PC-3 (cell line): ENCODE measurements at places on chromosomes 2 and 18.
A peak's percentile ranks its signal among the peaks of the same experiment; 100 is the strongest.

DNA sequence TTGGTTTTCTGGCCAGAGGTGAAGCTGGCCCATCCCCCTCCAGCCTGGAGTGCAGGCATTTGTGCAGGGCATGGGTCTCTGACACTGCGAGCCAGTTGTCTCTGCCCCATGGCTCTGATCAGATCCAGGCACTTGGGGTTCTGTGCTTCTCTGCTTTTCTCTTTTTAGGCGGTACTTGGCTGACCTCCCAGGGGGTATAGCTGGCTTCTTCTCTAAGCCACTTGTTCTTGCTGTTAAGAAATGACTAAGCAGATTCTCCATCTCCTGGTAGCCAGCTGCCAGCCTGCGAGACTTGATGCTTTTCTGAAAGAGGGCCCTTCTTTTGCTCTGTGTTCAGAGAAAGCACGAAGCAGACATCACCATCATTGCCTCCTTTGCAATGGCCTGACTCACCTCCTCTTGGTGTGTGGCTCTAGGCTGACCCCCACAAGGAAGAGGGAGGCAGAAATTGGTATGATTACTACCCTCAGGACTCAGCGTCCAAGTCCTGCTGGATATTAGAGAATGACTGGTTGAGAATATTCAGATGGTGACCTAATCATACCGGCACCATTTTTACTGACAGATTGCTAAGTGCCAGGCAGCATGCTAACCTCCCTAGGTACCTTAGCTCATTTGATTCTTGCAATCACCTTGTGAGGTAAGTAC is 32.7 kb downstream of the TNP1 start:
- no peak for DNase-seq

GRCh38 chr2:123913143-123913735 is 111.8 kb upstream of the CNTNAP5 start:
- no peak for DNase-seq

DNA sequence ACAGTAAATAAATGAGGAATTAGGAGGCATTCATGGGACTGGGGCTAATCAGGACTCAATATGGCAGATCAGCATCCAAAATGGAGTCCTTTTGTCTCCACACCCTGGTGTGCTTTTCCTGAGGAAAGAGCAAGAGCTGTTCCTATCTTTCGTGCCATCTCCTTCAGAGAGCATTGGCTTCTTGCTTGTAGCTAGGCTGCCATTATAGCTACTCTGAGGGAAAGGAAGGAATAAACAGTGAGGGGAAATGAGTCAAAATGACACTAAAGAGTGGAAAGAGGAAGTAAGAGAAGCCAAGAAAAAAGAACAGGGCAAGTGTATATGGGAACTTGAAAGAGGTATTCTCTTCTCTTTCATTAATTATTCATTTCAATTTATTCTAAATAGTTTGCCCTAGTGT is 8.4 kb upstream of the NMI start:
- DNase-seq: peak; percentile 15

GRCh38 chr2:42223855-42224268 is 54.7 kb downstream of the EML4 start:
- no peak for DNase-seq
